Brain microvascular endothelial cell (primary cell): ENCODE measurements at places on chromosomes 4 and X.

- DNase-seq = peak; percentile 28
Observed at GRCh38 chr4:145755802-145756201, 75.9 kb downstream of the C4orf51 start.

GRCh38 chrX:2498781-2499302 is 1.9 kb downstream of the DHRSX start:
- peak; percentile 11 for DNase-seq

GRCh38 chrX:72142094-72142793 is 10.5 kb upstream of the RTL5 start:
- no peak for DNase-seq

GRCh38 chrX:22365460-22365859 is 92.7 kb downstream of the CBLL2 start:
- peak; percentile 80 for DNase-seq

DNA sequence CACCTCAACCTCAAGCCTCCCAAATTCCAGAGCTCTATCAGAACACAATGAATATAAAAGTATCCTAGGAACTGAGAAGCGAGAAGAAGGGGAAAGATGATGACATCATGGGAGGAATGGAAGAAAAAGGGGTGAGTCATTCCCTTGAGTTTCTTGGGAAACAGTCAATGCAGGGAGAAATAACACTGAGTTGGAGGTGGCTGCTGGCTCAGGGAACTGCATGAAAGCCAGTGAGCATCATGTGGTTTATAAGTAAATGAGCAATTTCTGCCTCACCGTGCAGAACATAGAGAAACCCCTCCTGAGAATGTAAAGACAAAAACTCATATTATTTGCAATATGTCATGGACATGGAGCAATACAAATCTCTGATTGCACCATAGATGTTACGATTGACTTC is 73.3 kb downstream of the SHOX start:
- no peak for DNase-seq

DNA sequence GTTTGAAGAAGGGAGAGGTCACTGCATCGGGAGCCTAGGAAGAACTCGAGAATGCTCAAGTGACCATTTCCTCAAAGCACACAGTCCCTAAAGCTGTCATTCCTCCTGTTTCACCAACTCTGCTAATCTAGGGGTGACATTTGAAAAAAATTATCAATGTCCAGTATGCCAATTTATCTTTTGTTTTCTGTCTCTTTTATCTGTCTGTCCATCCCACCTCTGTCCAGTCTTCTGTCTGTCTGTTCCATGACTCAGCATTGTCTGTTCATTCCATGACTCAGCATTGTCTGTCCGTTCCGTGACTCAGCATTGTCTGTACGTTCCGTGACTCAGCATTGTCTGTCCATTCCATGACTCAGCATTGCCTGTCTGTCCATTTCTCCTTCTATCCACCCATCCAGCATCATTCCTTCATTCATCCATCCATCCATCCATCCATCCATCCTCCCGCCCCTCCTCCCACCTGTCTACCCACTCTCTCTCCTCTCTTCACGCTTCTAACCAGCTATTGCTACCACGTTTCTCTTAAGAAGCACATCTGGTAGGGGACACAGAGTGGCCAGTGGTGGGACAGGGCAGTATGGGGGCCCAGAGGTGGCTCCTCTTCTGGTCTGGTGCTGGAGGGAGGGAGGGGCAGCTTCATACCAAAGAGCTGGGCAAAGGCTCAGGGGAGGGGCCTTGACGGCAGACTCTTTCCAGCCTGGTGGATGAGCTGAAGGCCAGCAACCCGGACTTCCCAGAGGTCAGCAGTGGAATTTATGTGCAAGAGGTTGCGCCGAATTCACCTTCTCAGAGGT is 34.1 kb downstream of the HTRA3 start:
- DNase-seq = peak; percentile 74

DNA sequence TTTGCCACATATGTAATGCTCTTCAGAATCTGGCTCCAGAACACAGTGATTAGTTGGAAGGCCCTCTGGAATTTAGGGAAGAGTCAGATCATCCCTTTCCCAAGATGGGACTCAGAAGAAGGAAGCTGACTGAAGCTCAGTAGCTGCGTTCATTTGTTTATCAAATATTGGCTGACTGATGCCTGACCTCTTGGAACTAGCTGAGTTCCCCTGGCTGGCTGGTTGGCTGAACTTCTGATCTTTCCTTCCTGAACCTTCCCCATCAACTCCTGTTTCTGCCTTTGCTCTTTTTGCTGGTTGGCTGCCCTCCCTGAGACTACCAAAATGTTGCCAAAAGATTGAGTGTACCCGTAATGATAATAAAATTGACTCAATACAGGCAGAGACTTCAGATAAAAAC is 866.5 kb upstream of the INTU start:
- DNase-seq = no peak

DNA sequence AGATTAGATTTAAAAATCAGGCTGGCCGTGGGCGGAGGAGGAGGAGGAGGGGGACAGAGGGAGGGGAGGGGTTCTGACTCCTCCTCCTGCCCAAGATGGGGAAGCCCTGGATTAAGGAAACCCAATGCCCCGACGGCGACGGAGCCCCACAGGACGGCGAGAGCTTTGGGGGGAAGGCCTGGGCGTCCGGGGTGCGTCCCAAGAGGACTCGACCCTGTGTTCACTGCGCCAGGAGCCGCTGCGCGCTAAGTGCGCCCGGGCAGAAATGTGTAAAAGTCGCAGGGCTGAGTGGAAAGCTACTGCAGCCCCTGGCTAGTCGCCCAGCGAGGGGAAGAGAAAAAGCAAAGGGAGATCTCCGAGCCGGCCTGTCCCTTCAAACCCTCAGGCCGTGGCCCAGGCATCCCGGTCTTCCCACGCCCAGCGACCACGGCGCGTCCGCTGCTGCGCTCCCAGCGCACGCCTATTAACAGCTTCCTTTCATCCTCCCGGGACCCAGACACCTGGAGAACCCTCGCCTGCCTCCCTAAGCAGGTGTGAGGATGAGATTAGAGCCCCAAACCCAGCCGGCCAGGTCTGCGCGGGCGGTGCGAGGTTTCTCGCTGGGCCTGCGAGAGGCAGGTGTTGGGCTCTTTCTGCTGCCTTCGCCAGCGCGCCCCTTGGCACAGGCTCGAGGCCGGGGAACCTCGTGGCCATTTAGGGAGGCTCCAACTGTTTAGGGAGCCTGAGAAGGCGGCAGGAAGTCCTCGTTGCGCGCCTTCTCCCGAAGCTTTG is 1.4 kb upstream of the RPS6KA3 start:
- no peak for DNase-seq

DNA sequence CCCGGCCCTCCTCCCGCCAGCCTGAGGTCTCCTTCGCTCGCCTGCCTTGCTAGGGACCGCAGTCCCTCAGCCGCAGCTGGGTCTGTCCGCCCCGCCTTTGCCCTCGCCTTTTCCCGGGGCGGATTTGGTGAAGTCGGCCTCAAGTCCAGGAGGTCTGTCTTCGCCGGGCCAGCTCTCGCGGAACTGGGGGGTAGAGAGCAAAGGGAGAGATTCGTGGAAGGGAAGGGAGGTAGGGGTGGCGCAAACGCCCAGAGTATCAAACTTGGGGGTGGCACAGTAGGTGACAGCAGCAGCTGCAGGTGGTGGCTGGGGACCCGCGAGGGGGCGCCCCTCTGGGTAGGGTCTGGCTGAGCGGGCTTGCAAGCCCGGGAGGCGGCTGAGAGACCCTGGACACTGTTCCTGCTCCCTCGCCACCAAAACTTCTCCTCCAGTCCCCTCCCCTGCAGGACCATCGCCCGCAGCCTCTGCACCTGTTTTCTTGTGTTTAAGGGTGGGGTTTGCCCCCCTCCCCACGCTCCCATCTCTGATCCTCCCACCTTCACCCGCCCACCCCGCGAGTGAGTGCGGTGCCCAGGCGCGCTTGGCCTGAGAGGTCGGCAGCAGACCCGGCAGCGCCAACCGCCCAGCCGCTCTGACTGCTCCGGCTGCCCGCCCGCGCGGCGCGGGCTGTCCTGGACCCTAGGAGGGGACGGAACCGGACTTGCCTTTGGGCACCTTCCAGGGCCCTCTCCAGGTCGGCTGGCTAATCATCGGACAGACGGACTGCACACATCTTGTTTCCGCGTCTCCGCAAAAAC is at the start of gene NPY2R:
TSS of gene NPY2R (plus strand) at position 379 of the 797 bp plus-strand sequence. CDS start 5,304 bp downstream, outside the sequence.
- DNase-seq = no peak

DNA sequence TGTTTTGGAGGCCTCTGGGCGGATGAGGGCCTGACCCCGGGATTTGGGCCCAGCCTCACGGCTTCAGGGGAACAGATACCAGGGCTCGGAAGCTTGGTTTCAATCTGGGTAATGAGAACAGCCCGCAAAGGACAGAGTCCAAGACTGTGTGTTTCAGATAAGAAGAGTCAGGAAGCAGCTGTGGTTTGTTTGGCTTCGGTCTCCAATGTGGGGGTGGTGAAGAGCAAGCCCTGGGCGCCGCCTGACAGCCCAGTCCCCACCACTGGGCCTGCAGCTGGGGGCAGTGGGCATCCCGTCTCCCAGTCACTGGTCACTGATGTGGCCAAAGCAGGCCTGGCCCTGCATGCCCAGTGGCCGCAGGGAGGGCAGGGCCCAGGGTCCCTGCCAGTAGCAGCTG is 9.1 kb downstream of the WFS1 start:
- DNase-seq = peak; percentile 56

DNA sequence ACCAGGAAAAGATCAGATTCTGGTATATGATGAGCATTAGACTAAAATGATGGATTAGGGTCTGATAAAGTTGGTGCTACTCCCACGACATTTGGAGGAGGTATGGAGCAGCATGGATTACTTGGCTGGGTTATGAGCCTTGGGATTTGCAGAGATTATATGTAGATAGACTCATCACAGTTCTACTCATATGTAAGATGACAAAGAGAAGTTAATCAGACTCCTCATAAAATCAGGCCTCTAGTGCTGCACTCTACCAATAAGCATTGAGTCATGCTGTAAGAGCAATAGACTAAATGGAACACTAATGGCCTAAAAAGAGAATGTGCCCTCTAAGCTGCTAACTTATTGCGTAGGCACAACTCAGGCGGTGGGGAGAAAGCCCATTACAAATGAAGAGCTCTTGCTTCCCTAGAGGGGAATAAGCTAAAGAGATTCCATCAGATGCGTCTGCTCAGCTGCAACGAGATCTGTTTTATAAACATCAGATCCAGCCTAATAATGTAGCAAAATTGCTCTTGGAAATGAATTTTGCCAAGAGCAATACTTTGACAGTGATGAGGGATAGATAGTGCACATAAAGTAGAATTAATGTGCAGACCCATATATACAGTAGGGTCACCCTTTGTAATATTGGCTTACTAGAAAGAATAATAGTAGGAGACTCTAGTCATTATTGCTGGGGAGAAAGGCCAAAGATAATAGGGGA is 17.5 kb downstream of the LIAS start:
- DNase-seq = no peak

GRCh38 chr4:87005690-87006425 is 71.0 kb downstream of the AFF1 start:
- DNase-seq = no peak

DNA sequence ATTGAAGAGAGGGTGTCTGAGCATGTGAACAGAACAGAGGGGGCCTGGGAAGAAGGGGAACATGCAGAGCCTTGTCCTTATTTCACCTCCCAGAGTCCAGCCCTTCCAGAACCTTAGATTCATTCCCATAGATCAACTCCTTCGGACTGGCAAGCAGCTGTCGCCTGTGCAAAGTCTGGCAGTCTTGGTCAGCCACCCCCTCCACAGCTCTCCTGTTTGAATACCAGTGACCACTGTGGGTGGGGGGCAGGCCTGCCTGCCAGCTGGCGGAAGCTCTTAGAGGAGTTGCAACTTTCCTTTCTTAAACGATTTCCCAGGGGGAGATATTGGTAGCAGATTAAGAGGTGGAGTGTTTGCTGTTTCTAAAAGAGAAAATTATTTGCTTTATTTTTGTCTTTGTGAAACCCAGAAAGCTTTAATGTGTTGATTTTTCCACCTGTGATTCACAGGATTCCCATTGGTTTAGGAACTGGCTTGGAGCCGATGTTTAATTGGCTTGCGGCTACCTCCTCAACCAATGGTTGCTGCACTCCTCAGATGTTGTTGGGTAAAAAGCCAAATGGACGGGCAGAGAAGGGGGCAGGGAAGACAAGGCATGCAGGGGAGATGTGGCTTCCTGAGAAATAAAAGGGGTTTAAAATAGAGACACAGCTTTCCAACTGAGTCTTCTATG is 62.2 kb upstream of the PRPS1 start:
- DNase-seq = peak; percentile 64

DNA sequence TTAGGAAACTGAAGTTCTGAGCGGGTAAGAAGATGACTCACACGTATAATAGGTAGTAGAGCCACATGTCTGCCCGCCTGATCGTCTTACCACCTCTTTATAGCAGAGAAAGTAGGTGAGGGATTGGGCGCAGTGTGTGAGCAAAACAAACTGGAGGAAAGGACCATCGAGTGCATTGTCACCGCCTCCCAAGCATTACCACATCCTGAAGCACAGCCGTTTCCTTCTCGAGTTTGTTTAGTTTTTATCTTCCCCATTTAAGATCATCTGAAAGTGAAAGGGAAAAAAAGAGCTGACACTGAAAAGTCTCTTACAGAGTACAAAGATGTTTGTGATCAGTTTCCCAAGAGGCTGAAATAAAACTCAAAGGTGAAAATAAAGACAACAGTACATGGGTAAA is 14.8 kb downstream of the PDK3 start:
- no peak for DNase-seq

GRCh38 chrX:1059576-1060561 is 152.6 kb downstream of the CRLF2 start:
- no peak for DNase-seq

GRCh38 chr4:168577624-168578023 is 80.8 kb downstream of the PALLD start:
- DNase-seq = no peak

DNA sequence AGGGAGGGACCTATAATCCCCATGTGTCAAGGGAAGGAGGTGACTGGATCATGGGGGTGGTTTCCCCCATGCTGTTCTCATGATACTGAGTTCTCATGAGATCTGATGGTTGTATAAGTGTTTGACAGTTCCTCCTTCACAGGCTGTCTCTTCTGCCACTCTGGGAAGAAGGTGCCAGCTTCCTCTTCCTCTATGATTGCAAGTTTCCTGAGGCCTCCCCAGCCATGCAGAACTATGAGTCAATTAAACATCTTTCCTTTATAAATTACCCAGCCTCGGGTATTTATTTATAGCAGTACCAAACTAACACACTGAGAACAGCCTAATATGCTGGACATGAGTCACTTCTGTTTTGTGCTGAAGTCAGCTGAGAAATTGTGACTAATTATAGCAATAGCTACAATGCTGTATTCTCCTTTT is 656.9 kb upstream of the CPEB2 start:
- DNase-seq = peak; percentile 54

GRCh38 chrX:117957128-117957527 is 159.5 kb downstream of the KLHL13 start:
- no peak for DNase-seq

DNA sequence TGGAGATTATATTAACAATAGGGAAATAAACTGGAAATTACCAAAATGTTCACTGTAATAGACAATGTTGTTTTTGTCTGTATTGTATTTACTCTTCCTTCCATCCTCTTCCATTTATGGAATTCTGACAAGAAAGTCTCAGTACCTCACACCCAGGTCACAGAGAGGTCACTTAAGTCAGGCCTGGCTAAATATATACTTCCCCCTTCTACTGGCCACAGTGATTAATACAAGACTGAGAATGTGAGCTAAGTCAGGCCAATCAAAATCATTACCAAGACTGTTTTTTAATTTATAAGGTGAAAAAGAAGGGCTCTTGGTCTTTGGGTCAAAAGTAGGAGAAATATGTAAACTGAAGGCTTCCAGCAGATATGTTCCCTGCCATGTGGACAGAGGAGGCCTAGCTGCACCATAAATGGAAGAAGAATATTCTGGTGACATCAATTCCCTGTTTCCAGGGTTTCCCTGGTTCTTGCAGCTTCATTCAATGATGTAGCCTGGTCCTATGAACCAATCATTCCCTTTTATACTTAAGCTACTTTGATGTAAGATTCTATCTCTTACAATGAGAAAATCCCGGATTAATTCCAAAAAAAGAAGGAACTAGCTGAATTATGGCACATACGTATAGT is 64.3 kb downstream of the LRBA start:
- DNase-seq = no peak
